Right lobe of liver (tissue), 6 donors: ENCODE measurements at places on chromosomes 2 and 18. TPM values are rescaled to one million over a fixed set of nuclear protein-coding genes. Genes with fewer than 3 reads are reported as not detected.

The CD8B2 gene
- not detected for total RNA-seq

- no peak for DNase-seq
Observed at GRCh38 chr18:58249712-58250111, 205.7 kb downstream of the NEDD4L start.

DNA sequence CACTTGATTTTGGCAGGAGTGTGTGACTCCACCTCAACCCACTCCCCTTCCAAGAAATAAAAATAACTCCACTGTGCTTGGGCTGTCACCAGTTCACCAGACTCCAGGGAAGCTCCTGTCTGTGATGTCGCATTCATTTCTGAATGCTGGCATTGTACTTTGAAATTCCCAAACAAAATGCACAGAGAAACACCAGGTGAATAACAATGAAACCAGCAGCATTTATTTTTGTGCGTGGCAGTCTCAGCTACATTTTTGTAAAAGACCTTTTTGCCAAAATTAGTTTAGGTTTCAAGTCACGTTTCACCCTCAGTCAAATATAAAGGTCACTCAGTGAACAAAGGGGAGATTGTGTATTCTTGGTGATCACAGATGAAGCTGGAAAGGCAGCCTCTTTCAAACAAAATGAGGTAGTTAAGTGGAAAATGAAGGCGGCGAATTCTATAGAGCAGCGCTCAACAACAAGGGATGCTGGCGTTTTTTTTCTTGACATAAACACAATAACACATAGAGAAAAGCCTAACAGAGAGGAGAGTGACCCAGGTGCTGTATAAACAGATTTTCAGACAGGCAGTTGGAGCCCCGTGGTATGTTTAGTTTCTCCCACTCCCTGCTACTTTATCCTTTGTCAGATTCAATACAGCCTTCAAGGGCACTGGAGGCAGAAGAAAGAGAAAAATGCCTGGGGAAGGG, 210.3 kb upstream of the GCFC2 start:
- DNase-seq, result no peak

GRCh38 chr18:32469691-32470459, 807 bp downstream of the GAREM1 start:
- DNase-seq, result peak; percentile 70

GRCh38 chr2:149044500-149044899, 6.0 kb downstream of the LYPD6B start:
- DNase-seq, result no peak
